ENCODE measurements at places on chromosomes 16 and 17.

DNA sequence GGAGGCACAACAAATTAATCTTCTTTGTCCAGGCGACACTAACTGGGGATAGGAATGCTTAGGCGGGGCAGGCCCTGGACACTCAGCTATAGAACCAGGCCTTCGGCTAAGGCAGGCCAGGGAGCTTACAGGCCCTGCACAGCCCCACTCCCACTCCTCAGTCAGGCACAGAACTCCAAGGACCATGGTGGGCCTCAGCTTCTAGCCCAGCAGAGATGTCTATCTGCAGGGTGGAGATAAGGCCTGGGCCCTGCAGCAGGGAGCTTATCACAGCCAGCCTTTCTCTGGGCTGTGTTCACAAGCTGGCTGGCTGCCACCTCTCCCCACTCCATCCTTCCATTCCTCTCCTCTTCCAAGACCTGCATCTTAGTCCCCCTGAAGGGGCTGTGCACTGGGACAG, 68.1 kb downstream of the TMEM132E start:
- DNase-seq, result no peak

DNA sequence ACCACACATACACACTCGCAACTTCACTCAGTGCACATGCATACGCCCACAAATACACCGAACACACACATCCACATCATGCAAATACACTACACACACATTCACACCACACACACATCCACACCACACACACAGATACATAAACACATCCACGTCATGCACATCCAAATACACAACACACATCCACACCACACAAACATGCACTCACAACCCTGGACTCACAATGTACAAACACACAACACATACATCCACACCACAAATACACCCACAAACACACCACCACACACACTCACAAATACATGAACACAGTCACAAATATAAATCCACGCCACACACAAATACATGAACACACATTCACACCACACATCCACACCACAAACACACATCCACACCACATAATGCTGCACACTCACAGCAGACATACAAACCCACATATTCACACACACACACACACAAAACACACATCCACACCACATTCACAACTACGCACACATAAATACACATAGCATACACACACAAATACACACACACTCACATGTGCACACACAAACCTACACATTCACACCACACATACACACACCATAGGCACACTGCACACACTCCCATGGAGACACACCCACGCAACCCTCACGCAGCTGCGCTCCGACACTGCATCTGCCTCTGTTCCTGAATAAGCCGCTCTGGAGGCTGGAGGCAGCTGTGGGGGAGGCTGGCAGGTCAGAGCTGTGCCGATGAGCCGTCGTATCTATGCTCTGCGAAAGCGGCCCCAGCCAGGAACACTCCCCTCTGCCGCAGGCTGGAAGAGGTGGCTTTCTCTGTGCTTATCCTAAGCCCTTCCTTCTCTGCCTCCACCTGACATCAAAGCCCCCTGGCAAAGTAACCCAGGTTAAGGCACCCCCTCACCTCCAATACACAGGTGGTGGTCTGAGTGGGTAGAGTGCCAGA, 141.8 kb downstream of the GRIN2A start:
- DNase-seq, result no peak

DNA sequence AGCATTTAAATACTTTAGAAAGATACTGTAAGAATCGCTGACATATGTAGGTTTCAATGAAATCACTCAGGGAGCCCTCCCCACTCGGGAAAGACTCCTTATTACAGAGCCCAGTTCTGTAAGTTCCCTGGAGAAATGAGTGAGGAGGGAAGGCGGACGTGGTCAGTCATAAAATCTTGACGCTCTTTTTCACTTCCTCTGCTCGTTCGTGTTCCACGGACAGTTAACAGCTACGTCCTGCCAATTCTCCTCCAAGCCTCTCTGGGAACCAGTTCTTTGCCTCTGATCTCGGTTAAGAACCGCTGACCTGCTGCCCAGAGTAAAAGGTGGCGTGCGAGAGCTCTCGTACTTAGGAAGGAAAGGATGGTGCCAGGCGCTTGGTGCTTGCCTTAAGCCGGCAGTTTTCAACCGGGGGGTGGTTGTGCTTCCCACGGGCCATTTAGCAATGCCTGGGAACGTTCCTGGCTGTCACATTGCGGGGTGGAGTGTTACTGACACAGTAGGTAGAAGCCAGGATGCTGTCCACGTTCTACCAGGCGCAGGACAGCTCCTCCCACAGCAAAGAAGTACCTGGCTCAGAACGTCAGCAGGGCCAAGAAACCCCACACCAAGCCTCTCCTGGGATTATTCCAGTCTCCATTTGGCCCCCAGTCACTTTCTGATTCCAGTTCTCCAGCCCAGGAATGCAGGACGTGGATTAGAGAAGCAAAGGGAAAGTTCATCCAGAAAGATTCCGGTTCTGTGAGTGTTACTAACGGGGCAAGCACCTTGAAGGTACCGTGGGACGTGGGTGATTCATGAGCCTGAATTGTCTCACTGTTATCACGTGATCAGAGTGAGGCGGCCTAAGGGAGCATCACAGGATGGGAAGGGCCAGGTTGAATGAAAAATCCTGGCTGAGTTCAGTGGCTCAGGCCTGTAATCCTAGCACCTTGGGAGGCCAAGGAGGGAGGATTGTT, 87.7 kb downstream of the MRM3 start:
- no peak for DNase-seq

- DNase-seq, result no peak
Observed at GRCh38 chr17:46976626-46977270, 2.3 kb downstream of the RPRML start.

GRCh38 chr17:44326861-44327444, 2.3 kb upstream of the SLC25A39 start:
- DNase-seq, result peak; percentile 60

- no peak for DNase-seq
Observed at GRCh38 chr17:49688848-49689247, 11.0 kb upstream of the SPOP start.

DNA sequence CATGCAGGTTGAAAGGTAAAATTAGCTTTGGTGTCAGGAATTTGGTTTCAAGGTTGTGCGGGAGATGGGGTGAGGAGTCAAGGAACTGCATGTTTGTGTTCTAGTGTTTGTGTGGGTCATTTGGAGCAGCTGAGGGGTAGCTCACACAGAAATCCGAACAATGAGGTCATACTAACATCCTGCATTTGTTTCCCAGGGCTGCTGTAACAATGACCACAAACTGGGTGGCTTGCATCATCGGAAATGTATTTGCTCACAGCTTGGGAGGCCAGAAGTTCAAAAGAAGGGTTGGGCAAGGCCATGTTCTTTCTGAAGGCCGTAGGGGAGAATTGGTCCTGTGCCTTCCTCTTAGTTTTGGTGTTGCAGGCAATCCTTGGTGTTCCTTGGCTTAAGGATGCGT, 287.4 kb downstream of the HAPSTR1 start:
- no peak for DNase-seq

DNA sequence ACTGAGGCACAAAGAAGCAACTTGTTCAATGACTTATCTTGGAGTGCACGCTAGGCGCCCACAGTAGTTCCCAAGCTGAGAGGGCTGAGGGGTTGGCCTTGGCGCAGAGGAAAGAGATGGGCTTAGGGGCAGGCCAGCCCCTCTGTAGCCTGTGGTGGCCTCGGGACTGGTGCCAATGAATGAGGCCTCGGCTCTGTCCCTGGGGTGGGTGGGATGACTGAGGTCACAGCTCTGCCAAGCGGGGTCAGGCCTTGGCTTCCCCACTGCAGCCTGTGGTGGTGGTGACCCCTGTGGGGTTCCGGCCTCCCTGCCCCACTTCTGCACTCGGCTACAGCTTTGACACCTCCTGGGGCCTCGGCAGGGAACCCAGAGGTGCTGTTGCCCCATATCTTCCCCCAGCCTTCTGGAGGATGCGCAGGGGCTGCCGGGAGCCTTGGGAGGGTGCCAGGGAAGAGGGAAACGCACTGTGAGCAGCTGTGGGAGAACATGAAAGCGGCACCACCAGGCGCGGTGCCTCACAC, 46.0 kb downstream of the BEAN1 start:
- DNase-seq, result no peak

- no peak for DNase-seq
Observed at GRCh38 chr16:30510376-30510938, 15.9 kb downstream of the ZNF768 start.

DNA sequence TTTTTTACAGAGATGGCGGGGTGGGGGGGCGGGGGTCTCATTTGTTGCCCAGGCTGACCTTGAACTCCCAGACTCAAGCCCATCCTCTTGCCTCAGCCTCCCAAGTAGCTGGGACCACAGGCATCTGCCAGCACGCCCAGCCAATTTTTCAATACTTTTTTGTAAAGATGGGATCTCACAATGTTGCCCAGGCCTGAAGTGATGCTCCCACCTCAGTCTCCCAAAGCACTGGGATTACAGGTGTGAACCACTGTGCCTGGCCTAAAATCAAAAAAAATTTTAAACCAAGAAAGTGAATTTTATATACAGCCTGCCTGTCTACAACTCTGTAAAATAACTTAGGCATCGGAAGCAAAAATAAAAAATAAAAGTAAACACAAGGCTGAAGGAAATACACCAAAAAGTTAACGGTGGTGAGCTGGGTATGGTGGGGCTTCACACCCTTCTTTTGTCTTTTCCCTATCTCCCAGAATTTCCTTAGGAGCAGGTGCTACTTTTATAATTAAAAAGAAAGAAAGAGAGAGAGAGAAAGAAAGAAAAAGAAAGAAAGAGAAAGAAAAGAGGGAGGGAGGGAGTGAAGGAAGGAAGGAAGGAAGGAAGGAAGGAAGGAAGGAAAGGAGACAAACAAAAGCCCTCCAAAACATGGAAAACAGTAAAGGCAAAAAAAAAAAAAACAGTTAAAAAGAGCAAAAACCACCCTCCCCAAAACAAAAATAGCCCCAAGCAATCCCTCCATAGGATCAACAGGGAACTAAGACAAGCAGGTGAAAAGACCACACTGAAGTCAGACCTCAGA, 51.4 kb downstream of the TBC1D16 start:
- no peak for DNase-seq

DNA sequence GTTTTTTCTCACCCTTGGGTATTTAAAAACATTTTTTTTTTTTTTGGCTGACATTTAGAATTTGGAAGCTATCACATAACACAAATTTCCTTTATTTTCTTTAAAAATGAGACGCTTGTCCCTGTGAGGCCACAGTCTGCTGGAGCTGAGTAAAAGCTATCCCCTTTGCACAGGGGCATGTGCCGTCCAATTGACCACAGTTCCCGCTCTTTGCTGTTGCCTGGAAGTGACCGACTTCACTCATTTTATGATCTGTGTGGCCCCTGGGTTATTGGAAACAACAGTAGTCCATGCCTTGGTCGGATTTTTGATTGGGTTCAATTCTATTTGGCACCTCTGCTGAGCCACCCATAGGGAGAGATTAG, 405.0 kb downstream of the CPPED1 start:
- no peak for DNase-seq

DNA sequence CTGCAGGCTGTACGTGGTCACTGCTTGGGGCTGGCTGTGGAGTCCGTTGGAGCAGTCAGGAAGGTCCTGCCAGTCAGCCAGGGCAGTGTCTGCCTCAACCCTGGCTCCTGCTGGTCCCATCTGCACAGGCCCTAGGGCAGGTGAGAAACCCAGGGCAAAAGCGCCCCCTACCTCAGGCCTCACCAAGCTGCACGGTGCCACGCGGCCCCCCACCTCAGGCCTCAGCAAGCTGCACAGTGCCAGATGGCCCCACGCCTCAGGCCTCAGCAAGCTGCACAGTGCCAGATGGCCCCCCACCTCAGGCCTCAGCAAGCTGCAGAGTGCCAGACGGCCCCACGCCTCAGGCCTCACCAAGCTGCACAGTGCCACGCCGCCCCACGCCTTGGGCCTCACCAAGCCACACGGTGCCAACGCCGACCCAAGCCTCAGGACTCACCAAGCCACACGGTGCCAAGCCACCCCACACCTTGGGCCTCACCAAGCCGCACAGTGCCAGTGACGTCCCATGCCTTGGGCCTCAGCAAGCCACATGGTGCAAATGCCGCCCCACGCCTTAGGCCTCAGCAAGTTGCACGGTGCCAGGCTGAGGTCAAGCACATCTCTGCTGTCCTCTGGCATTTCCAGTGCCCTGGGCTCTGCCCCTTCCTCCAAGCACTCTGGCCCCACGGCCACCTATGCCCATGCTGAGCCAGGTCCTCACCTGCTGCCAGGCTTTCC, 5.5 kb downstream of the TMEM204 start:
- no peak for DNase-seq

GRCh38 chr17:66426397-66427033, 124.1 kb downstream of the PRKCA start:
- no peak for DNase-seq

- no peak for DNase-seq
Observed at GRCh38 chr16:27389272-27389961, 12.6 kb upstream of the IL21R start.

DNA sequence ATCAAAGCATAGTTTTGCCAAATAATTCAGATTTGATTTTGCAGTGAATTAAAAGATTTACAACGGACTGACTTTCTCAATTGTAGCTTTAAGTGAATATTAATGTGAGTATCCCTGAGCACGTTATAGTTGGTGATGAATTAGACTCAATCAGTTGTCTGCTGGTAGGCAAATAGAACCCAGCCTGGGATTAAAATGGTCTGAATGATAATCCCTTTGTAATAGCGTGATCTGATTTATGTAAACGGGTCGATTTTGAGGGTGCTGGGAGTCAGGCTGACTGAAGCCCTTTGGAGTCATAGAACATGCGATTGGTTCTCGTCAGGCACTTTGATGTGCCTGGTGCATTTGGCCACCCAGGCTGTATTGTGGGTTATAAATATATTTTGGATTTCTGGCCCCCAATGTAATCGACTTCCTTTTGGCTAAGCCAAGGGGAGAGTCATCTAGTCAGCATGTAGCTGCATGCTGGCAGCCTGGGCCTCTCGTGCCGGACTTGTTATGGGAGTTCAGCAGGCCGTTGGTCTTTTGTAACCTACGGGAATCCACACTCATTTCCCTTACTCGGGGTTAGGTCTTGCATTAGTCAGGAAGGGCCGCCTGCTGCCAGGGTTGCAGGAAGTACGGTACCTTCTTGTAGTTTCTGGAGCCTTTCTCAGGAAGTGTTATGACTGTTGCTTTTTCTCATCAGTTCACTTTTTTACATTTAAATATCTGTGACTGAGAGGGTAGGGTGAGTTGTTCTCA, 5.4 kb downstream of the PGS1 start:
- no peak for DNase-seq

DNA sequence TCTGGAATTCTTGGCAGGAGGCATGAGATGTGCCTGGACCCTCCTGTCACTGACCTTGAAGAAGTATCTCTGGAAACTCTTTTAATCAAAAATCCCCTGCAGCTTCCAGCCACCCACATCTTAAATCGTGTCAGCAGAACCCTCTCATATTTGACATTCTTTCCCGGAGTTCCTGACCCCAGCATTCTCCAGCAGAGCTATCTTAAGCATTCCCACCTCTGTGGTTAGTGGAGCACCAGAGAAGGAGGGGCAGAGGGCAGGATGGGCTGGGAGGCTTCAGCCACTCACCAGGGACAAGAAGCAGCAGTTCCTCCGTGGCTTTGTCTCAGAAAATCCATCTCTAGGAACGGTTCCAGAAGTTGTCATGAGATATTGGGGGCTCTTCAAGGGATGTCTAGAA, 149.9 kb downstream of the RGS9 start:
- DNase-seq, result no peak

- DNase-seq, result no peak
Observed at GRCh38 chr17:59287452-59287851, 44.0 kb upstream of the YPEL2 start.

Data from cortex of kidney (tissue), 1 donor.